ENCODE measurements at places on chromosomes 12 and 14.

- DNase-seq, result no peak
These were observed 2.6 kb downstream of the WNK1 start for GRCh38 chr12:754851-755562.

DNA sequence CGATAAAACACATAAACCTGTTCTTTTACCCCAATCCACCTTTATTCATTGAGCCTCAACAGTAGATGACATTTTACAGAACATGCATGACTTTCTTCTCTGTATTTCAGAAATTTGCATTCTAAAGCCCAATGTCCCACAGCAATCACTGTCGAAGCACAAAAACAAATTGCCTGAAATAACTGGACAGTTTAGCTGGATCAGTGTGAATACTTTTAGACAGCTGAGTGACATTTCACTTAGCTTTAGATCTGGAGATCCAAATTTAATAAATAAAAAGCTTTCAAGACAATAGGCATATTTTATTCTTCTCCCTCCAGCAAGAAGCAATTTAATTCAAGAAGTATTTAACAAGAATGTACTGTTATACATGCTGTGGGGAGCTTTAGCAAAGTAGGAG, 109.1 kb upstream of the FSCB start:
- no peak for DNase-seq

DNA sequence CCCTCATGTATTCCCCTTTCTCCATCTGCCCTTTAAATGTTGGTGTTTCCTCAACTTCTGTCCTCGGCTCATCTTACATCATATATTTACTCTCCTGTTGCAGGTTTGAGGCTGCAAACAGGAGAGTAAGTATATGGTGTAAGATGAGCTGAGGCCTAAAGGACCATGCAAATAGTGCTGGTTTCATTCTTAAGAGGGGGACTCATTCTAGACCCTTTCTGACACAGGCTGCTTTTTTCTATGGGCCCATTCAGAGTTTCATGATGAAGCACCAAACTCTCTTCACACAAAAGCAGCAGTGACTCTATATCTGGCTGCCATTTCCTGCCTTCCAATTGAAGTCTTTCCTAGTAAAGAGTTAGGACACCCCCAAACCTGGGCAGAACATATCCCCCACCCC, 218.5 kb downstream of the PHLDA1 start:
- DNase-seq, result no peak

DNA sequence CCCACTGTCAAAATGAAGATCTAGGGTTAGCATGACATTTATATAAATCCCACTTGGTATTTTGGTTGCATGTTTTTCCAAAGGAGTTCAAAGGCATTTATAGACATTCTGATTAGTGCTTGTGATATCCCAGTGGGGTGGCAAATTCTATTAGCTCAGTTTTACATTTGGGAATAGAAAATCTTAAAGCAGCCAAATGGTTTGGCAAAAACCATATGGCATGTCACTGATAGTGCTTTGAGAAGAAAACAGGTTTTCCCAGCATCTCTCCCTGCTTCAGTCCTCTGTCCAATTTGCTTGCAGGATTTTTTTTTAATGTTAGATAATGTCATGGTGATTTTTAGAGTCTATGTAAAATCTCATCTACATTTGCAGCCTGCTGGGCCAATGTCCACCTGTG, 225.1 kb upstream of the DIO3 start:
- DNase-seq, result no peak

DNA sequence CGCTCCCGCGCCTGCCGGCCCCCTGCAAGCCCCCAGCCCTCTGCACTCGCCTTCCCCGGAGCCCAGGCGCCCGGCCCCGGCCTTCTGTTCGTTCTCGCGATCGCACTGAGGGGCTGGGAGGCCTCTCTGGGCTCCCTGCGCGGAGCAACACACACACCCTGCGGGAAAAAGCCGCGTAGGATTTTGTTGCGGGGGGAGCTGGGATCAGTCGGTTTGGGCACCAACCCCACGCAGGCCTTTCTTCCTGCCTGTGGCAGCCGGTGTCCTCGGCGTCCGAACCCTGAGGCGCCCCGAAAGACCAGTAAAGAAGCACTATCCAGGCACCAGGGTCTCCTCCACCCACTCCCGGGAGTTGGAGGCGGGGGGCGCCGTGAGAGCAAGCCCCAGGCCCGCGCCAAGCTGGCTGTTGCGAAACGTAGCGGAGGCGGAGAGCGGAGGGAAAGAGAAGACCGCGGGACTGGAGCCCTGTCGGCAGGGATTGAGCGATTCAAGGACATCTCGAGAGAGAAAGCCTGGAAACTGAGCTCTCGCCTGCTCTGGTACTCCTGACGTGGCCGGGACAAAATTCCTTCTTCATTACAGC, 1.9 kb upstream of the HOXC5 start:
- no peak for DNase-seq

GRCh38 chr14:70601162-70601561, 707 bp upstream of the MED6 start:
- no peak for DNase-seq

DNA sequence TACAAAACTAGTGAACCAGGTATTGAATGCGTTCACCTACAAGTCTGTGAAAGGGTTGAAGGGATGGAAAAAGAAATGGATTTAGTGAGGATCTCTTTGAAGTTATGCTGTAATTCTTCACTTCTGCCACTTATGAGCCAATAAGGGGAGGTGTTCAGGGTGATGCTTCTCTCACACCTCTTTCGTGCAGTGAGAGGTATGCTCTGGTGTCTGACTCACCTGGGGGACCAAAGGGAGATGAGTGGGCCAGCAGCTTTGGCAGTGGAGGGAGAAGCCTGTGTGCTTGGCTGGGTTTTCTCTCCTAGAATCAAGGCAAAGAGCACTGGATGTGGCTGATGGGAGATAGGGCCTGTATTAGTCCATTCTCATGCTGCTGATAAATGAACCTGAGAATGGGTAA, 45.4 kb downstream of the E2F7 start:
- DNase-seq, result no peak
